ENCODE measurements at places on chromosomes 5 and 9. TPM values are rescaled to one million over a fixed set of nuclear protein-coding genes. Genes with fewer than 3 reads are reported as not detected.

DNA sequence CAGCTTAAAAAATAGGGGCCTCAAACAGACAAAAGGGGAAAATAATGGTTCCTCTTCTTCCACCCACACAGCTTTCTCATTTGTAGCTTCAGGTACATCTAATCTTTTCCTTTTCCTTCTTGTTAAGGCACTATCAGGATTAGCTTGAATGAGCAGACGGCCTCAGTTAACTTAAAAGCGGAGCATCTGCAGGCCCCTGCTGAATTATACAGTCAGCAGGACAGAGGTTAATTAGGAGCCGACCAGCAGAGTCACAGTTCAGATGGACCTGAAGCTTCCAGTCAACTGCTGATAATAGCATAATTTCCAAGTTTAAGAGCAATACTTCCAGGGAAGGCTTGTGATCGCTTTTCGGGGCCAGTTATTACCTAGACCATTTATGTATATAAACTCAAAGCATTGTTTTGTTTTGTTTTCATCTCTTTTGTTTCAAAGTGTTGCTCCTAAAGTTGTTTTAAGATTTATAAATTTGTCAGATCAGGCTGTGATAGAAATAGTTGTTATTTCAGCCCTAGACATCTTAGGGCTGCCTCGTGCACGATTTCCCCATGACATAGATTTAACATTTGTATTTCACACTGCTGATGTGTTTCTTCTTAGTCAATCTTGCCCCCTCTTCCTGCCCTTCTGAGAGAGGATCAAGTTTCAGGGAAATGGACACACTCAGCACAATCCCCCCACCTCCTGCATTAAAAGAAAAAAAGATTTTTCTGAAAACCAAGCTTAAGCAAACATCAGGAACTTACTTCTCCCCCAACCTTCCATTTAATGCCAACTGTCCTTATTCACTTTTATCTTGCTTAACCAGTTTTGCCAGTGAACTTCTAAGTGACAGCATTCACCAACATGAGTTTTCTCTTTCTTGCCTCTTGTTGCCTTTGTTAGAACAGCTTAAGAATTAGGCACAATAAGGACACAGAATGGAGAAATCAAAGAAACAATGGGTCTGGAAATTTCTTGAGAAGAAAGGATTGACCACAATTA is 449.8 kb downstream of the ARHGEF28 start:
- DNase-seq, result peak; percentile 55

DNA sequence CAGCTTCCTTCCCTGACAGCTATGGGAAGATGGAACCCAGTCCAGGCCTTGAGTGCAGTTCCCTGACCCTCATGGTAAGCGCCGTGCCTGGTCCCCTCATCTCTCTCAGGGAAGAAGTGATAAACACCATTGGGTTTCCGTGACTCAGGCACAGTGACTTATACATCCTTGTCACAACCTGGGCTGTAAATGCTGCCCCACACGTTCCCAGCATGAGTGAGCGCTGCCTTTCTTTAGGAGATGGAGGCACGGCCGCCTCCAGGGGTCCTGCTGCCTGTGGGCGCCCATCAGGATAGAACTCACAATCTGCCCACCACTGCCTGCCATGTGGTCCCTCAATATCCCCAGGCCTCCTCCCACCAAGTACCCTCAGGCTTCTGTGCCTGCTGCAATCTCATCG is 8.3 kb upstream of the NKD2 start:
- DNase-seq, result no peak

DNA sequence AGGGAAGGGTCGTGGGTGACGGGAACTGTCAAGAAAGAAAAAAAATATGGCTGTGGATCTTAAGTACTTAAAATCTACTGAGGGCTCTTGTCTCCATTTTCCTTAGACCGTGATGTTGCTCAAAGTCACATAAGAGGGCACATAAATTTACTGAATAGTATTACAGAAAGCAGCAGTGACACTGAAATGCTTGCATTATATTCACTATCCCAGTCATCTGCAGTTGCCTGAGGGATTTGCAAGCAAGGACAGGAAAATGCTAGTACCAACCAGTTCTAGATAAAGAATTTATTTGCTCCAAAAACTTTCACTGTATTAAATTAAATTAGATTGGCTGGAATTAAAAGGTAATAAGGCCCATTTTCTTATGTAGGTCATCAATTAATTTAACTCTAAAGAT is 106.5 kb upstream of the CCDC152 start:
- DNase-seq, result no peak

DNA sequence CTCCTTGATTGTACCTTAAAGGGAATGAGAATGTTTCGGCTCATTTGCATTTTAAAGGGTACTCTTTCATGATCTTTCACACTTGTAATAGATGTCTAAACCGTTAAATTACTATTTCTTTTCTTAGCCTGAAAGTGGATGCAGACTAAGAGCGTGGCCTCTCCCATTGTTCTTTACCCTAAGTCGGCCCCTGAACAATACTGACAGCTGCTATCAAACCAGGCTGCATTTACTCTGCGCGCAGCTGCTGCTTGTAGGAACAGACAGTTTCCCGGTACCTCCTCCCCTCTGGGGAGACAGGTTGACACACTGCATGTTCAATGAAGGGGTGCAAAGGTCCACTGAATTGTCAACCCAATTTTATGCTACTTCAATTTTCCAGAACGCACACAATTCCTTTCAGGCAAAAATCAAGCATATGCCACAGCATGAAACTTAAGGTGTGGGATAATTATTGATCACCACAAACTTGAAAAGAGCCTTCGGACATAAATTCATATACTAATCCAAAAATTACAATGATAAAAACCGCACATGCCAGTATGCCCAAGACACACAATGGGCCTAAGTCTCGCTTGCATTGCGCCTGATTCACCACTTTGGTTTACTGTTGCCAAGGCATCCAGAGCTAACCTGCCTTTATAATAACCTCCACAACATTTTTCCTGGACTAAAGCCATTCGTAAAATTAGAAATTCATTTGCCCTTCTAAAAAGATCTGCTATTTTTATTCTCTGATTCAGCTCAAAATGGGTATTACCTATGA is 39.7 kb downstream of the TLE1 start:
- DNase-seq, result no peak

FGD3 gene
- total RNA-seq, result not detected

LHX3 gene
- not detected for total RNA-seq

All from HT1080 (cell line).